ENCODE measurements at places on chromosomes 5 and 9.

DNA sequence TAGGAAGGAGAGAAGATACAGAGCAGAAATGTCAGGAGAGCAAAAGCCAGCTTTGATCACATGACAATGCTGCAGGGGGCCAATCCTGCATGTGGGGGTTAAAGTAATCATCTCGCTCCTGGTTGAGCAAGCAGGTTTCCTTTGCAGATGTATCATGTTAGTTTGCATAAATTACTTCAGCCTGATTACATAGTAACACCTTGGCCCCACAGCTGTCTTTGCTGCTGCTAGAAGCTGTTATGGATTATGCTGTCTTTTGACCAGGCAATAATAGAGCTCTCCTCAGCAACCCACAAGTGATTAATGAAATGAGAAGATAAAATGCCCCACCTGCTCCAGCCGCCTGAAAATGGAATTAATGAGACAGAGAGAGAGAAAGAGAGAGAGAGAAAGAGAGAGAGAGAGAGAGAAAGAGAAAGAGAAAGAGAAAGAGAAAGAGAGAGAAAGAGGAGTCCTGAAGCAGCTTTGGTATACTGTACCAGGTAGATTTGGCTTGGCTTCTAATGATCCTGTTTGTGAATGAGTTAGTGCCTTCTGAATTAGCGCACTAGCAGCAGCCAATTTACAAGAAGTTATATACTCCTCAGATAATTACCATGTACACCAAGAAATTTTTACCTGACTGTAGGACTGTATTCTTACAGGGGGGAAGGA lies 174.3 kb upstream of the RORB start:
- DNase-seq, result no peak

GRCh38 chr9:136081113-136081825 lies 13.8 kb downstream of the NACC2 start:
- no peak for DNase-seq

DNA sequence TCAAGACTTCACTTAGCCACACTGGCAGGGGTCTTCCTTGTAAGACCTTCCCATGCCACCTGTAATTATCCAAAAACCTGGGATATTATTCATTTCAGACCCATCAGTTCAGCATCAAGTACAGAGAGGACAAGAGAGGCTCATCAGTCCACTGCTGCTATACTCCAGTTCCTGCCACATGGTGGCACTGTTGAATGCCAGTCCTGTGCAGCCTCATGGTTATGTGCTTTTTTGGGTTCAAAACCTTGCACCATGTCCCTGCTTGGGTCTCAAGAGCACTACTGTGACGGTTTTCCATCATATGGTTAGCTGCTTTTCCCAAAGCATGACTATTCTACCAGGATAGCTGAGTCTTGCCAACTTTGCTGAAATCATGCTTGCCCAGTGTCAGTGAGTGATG lies 8.5 kb downstream of the PTGS1 start:
- no peak for DNase-seq

GRCh38 chr9:89046832-89047231 lies 55.6 kb downstream of the S1PR3 start:
- DNase-seq, result no peak

GRCh38 chr9:19665146-19665863 lies 123.5 kb downstream of the SLC24A2 start:
- no peak for DNase-seq

DNA sequence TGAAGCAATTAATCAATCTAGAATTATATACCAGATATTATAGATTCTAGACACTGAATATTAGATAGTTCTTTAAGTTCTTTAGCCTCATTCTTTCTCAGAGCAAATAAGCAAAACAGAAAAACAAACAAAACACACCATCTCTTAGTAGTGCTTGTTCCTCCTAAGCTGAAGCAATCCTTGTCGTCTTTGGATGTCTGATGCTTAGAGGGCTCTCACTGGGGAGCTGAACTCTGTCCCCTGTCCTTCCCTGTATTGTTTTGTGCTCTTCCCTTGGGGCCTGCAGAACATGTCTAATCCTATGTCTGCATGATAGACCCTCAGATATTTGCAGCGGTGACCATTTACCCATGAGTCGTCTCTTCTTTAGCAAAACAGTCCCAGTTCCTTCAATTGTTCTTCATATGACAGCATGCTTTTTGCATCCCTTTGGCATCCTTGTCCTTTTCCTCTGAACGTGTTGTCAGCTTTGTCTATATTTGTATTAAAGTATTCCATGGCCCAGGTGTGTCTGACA lies 114.3 kb downstream of the ARHGEF28 start:
- DNase-seq, result no peak

- DNase-seq, result no peak
Measured at GRCh38 chr9:14136646-14137370, 177.1 kb downstream of the NFIB start.

DNA sequence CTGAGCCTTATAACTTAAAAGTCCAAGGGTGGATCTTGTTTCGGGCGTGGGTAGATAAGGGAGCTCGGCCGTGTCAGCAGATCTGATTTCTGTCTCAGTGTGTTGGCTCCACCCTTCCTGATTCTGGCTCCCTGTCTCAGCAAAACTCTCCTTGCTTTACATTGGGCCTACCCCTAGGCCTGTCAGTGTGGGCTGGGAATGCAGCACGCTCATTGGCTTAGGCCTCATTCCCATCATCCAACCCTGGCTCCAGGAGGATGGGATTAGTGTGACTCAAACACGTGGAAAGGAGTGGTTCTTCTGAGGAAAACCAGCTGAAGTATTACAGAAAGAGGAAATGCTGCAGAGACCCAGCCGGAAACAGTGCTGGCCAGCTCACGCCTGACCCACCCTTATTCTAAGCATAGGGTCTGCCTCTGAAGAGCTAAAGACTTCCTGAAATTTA lies 59.9 kb downstream of the ZFAND5 start:
- no peak for DNase-seq

DNA sequence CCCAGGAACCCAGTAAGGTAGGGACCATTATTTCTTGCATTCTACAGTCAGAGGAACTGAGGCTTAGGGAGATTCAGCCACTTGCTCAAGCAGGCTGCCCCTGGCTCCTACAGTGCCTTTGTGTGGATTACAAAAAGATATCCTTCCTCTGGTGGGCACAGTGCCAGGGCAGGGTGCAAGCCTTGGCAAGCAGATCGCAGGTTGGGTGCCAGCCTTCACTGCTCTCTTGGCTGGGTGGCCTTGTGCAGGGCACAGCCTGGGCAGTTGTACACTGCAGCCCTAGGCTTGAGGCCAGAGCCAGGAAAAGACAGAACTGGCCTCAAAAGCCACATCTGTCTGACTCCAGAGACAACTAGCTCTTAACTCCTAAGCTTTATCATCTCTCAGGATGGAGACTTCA lies 15.0 kb downstream of the DOCK2 start:
- no peak for DNase-seq

GRCh38 chr9:27864644-27865438 lies 291.6 kb upstream of the C9orf72 start:
- DNase-seq, result no peak

GRCh38 chr9:38372762-38373619 lies 19.5 kb upstream of the ALDH1B1 start:
- no peak for DNase-seq

DNA sequence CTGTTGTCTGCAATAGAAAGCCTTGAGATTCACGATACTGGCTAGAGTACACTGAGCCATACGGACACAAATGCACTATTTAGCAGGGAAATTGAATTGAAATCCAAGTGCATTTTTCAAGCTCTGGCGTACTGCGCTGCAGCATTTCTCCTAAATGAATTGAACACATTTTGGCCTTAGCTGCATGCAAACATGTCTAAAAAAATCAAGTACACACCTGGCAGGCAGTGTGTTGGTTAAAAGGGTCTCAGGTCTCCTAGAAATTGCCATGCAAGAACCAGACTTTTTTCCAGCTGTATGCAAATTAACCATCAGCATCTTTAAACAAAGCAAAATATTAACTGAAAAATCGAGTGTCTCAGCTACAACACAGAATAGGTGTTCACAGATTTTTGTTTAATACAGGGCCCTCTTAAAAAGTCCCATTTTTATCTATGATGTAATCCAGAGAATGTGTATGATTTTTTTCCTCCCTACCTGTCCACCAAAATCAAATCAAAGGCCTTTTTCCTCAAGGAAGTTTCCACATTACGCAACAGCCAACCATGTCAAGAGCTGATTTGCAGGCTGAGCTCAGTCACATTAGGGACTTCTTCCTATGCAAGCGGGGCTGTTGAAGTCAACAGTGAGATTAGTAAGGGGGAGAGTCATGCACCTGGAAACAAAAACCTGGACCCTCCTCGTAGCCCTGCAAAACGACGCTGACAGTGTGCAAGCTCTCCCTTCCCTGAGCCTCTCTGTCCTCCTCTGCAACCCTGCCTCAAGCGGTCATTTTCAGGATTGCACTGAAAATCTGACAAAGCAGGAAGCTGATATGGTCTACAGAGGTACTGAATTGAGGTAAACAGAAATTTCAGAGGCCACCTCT lies 14.1 kb upstream of the SFXN1 start:
- DNase-seq, result no peak

DNA sequence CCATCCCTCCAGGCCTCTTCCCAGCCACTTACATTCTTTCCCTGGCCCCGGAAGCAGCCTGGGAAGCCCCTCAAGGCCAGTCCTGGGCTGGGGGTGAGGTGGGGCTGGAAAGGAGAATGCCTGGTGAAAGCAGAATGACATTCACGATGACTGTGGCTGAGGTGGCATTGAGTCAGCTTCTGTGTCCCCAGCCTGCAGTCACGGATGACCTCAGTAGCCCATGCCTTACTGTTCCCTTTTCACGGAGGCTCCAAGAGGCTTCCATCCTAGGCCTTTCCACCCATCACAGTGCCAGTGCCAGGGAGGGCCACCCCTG lies 2.7 kb downstream of the PRDM12 start:
- DNase-seq, result no peak

DNA sequence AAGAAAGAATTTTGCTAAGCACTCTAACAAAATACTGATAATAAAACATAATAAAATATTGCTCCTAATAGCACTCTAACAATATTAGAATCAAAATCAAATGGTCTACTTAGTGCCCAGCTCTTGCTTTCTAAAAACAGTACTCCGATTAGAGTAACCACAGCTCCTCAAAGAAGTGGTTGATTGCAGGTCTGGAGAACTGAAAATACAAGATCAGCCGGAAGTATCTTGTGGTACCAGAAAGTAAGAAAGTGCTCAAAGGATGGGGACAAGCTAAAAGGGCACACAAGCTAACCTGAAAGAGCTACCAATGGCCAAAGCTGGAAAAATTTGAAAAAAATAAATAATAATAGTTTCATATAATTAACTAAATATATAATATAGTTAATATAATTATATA lies 119.2 kb downstream of the CWC27 start:
- no peak for DNase-seq

GRCh38 chr5:32172923-32173266 lies 1.2 kb downstream of the GOLPH3 start:
- DNase-seq, result no peak

- DNase-seq, result no peak
Measured at GRCh38 chr9:33295571-33295970, 5.3 kb downstream of the NFX1 start.

GRCh38 chr5:73236541-73237128 lies 63.6 kb downstream of the TMEM174 start:
- no peak for DNase-seq

DNA sequence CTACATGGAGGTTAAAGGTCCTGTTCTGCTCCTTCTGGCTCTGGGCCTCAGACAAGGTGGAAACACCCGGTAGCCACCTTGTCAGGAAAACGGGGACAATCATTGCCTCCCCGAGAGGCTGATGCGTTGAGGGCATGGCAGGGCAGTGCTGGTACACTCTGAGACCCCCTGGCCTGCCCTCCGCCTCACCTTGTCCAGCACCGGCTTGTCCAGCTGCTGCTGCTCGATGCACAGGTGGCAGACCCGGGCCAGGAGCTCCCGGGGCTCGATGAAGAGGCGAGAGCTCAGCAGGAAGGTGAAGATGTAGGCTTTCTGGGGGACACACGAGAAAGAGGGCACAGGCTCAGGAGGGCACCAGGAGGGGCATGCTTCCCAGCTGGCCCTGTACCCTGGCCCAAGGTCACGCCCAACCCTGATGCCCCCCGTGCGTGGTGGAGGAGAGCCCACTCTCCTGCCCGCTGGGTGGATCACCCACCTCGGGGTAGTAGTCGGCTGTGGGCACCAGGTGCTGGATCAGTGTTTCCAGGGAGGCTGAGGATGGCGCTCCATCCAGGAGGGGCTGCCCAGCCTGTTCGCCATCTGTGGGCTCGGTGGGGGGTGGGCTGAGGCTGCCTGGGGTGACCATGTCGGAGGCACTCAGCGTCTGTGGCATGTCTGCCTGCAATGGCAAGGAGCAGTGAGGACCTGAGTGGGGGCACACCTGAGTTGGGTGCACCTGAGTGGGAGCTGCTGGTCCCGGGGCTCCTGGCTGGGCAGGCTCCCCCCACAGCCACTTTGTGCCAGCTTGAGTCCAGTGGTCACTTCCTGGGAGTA lies 66.0 kb upstream of the RNF130 start:
- DNase-seq, result no peak

DNA sequence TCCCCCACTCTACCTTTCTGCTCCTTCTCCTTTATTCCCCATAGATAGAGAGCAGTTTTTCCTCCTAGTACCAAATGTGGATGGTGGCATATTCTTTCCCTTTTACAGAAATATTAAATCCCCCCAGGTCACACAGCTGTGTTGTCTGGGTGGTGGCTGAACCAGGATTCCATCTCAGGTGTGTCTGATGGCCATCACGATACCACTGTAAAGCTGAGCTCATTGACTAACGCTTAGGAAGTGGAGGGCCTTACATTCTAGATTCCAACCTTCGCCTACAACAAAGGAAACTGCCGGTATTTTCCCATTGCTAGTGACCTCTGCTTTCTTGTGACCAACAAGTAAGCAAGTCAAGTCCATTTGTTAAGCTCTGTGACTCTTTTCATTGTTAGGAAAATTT lies 131.9 kb upstream of the KLF4 start:
- DNase-seq, result no peak

GRCh38 chr5:34743878-34744277 lies 87.8 kb downstream of the RAI14 start:
- no peak for DNase-seq

GRCh38 chr5:34496701-34497469 lies 159.2 kb upstream of the RAI14 start:
- DNase-seq, result no peak

DNA sequence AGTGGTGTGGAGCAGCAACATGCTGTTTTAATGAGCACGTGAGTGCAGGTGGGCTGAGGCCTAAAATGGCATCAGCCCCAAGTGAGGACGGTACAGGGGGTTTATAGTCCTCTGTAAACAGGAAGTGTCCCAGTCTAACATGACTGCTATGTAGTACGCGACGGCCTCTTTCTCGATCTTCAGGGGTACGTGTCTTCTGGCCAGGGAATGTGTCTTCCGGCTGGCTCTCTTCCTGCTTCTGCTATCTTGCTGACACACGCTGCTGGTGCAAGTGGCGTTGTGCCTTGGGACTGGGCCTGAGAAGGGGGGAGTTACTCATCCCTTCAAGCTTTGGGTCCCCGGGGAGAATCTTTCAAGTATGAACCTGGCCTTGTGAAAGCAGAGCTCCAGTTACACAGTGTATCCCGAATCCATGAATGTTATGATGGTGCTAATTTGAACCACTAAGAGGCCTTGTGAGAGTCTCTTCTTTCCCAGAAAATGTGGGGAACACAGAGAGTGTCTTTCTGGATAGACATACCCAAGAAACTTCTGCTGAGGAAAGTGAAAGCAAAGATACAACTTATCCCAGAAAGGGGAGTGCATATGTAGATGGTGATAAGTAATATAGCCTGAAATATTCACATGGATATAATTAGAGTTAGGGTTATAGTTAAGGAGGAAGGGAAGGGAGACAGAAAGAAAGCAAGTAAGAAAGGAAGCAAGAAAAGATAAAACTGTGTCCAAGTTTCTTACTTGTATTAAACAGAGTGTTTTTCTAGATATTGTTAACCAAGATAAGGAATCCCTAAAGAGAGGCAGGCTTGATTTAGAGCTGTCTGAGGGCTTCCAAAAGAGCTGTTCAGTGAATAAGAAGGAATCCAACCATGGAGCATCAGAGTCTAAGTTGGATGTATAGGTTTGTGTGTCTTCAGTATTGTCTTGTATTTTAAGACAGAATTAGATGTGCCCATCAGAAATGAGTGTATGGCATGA lies 35.5 kb upstream of the ANXA2R start:
- no peak for DNase-seq
